H4 (cell line): ENCODE measurements at places on chromosomes 13 and 19. TPM values are rescaled to one million over a fixed set of nuclear protein-coding genes. Genes with fewer than 3 reads are reported as not detected.

DNA sequence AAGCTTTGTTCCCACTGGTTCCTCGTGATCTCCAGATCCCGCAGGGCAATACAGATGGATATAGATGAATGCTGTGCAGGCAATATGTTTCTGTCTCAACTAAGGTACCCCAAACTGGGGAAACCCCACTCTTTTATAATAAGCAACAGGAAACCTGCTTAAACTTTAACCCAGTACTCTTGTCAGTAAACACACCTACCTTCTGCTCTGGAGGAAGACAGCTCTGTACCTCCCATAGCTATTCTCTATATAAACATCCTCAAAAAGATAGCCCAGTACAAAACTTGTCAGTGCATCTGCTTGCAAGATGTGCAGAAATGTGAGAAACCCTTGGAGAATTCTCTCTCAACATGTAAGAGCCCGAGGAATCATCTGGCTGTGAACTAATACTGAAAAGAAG lies 583.6 kb downstream of the OLFM4 start:
- no peak for DNase-seq

- DNase-seq, result no peak
Observed at GRCh38 chr19:41566001-41566400, 10.0 kb upstream of the CEACAM21 start.

DNA sequence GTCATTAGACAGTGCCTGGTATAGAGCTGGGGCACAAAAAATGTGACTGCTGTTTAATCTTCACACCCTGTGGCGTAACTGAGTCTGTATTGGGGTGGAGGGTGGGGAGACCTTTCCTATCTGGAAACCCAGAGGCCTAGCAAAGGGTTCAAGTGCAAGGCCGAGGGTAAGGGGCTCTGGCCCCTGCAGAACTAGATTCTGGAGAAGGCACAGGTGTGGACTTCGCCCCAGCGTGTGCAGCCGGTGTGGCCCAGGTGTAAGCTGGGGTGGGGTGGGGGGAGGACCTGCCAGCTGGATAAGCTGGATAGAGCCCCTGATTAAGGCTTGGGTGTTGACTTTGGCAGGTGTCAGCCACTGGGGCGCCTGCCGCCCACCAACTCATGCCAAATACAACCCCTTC lies 1.3 kb downstream of the RAB3D start:
- no peak for DNase-seq

Gene RXFP2
- not detected in 2 replicates for total RNA-seq

GRCh38 chr13:31476753-31477152 lies 262.6 kb upstream of the RXFP2 start:
- peak; percentile 17 for DNase-seq

GRCh38 chr13:98447881-98448641 lies 128.8 kb downstream of the STK24 start:
- DNase-seq, result no peak

DNA sequence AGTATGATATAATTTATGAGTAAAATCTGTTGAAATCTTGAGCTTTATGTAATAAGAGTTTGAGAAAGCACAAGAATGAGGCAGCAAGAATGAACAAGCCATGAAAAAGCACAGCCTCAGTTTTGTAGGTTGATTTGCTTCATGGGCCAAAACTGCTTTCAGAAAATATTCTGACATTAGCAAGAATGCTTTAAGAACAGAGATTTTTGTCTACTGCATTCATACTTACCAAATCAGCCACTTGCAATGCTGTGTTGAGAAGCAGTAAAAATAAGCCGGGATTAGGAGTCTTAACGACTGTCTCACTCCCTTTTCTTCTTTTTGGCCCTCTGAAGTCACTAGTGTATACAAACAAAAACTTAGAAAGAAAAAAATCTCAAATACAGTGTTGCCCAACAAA lies 114.5 kb downstream of the POSTN start:
- no peak for DNase-seq

GRCh38 chr19:33039108-33039599 lies 25.5 kb downstream of the RHPN2 start:
- no peak for DNase-seq

Gene ZNF382
- 0.06 and 0.21 TPM in 2 replicates for total RNA-seq

DNA sequence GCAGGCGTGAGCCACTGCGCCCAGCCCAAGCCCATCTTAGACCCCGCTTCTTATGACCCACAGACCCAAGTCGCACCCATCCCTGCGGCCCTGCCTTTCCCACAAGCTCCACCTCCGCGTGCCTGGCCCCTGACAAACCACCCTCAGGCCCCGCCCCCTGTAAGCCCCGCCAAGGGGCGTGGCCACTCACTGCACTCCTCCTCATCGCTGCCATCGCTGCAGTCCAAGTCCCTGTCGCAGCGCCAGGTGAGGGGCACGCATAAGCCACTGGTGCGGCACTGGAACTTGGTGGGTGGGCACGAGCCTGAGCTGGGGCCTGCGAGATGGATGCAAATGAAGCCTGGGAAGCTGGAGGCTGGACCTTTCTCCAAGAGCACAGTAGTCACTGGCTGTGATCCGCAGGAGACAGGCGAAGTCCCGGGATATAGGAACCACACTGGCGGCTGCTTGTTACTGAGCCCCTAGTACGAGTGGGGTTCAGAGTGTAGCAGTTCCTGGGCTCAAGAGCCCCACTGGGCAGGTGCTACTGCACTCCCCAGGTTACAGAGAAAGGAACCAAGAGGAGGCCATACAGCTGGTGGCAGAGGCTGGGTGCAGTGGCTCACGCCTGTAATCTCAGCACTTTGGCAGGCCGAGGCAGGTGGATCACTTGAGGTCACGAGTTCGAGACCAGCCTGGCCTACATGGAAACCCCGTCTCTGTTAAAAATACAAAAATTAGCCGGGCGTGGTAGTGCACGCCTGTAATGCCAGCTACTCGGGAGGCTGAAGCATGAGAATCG lies 3.1 kb downstream of the CD320 start:
- DNase-seq, result no peak

DNA sequence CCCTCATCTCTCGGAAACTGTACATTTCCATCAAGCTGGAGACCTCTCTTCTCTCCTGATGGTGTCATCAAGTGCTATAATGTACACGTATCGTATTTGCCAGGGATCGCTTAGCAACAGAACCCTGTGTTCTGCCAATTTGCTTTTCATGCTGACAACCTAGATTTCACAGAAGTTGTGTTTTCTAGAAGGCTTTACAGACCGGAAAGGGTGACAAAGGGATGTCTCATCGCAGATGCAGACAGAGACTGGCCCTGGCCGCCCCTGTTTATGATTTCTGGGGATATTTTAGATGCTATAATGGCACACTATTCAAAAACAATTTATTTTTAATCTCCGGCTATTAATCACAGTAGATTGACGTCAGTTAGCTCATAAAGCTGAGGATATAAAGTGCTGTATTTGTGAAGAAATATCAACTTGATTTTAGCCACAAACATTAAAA lies 291.4 kb downstream of the IRS2 start:
- DNase-seq, result no peak
